ENCODE measurements at places on chromosomes 13 and 19.

- DNase-seq, result no peak
These were observed 83.7 kb downstream of the AKAP11 start for GRCh38 chr13:42355491-42356183.

- no peak for DNase-seq
These were observed 83.5 kb downstream of the PCDH9 start for GRCh38 chr13:67146523-67147130.

GRCh38 chr13:73259061-73260017 lies 200.5 kb downstream of the KLF5 start:
- no peak for DNase-seq

- DNase-seq, result no peak
These were observed 1.9 kb upstream of the KL start for GRCh38 chr13:33014291-33014690.

GRCh38 chr13:84543962-84544361 lies 661.7 kb upstream of the SLITRK1 start:
- DNase-seq, result no peak

- DNase-seq, result no peak
These were observed 20.1 kb downstream of the FPR3 start for GRCh38 chr19:51815043-51815442.

DNA sequence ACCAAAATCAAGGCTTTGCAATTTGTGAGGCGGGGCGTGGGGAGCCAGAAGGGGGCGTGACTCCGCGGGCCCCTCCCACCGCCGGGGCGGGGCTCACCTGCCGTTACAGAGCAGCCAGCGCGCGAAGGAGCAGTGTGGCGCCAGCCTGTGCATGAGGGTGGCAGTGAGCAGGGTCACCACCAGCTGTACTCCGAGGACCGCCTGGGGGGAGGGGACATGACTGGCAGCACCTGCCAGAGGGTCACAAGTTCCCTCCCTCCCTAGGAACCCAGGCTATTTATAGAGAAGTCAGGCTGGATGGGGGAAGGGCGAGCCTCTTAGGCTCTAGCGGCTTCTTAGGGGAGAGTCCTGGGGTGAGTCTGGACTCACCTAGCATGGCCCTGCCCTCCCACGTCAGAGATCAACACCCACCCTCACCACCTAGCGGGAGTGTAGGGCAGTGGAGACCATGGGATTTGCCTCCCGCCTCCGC lies 3.6 kb downstream of the TMEM161A start:
- no peak for DNase-seq

DNA sequence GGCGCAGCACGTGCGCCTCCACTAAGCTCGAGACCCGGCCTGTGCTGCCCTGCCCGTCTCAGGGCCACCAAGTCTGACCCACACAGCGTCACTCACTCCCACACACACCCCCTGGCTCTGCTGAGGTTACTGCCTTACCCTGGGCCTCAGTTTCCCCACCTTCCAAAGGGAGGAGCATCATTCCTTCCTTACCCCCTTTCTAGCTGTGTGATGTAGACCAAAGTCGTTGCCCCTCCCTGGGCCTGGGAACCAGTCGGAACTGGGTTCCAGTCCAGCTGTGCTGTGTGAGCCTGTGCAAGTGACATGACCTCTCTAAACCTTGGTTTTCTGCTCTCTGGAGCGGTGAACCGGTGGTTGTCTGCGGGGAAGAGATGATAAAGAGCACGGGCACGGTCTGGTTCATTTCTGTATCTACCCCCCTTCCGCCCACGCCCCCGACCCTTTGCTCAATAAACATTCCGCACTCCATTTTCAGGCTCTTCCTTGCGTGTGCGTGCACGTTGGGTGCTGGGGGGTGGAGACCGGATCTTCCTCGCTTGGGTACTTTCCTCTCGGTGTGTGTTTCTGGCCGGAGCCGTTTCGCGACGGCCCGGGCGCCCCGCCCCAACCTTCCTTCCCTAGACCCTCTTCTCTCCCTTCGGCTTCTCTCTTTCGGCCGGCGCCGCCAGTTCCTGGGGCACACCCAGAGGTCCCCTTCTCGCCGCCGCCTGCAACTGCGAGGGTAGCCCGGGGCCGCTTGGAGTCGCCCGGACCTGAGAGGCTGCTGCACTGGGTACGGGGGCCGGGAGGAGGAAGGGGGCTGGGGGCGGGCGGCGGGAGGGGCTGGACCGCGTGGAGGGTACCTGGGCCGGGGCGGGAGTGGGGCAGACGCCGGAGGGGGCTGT lies at the start of gene ZNF581:
ZNF581 (plus strand) TSS at position 647 of the 884 bp plus-strand sequence. CDS start 923 bp downstream, outside the sequence.
- DNase-seq, result no peak

GRCh38 chr13:39909634-39910033 lies 254.2 kb downstream of the COG6 start:
- no peak for DNase-seq

- peak; percentile 51 for DNase-seq
These were observed 1.6 kb downstream of the MISP3 start for GRCh38 chr19:14073925-14074838.

DNA sequence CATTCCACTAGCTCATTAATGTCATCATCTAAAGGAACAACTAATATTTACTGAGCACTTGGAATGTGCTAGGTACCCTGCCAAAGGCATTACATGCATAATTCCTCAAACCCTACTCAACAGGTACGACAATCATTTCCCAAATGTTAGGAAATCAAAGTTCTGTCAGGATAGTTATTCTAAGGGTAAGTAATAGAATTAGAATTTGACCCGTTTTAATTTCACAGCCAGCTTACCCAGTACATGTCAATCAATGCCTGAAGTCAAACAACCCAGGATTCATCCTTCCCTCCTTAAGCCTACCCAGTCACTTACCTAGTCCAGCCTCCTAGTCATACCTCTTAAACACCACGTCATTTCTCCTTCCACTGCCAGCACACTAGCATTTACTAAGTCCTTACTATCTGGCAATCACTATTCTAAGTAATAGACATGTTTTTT lies 2.4 kb downstream of the LNX2 start:
- no peak for DNase-seq

- DNase-seq, result no peak
These were observed 40.6 kb downstream of the TNFSF11 start for GRCh38 chr13:42614436-42615035.

GRCh38 chr19:483332-484072 lies 12.8 kb upstream of the MADCAM1 start:
- DNase-seq, result no peak

GRCh38 chr13:76992548-76993001 lies 694 bp downstream of the CLN5 start:
- DNase-seq, result no peak

- DNase-seq, result no peak
These were observed 19.8 kb downstream of the UGGT2 start for GRCh38 chr13:96033220-96034015.

DNA sequence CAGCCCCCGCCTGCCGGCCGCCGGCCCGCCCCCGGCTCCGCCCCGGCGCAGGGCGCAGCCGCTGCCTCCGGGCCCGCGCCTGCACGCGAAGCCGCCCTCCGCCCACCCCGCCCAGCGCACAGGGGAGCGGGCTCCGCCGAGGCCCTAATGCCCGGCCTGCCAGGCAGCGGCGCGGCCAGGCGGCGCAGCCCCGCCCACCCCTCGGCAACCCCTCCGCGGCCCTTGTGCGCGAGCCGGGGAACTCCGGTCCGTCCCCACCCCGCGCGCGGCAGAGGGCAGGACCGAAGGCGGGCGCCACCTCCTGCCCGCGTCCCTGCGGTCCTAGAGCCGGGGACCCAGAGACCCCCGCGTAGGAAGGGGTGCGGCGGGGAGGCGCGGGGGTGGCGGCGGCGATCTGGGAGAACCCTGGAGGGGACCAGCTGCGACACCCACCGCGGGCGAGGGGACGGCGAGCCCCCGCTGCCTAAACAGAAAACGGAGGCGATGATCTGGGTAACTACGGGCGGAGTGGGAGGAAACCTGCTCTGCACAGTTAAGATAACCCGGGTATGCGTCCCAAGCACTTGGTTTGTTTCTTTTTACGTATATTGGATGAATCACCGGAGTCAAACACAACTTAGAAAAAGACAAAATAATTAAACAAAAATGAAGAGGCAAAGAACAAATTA lies 350 bp upstream of the USP12 start:
- peak; percentile 50 for DNase-seq

GRCh38 chr13:77522444-77522843 lies 13.1 kb upstream of the SCEL start:
- DNase-seq, result no peak
